ENCODE measurements at places on chromosomes 6 and 20.

- no peak for DNase-seq
Measured at GRCh38 chr6:111995404-111995803, 58.5 kb upstream of the CCN6 start.

GRCh38 chr6:130216620-130217019 is 6.1 kb downstream of the SAMD3 start:
- DNase-seq, result no peak

GRCh38 chr6:100880149-100880852 is 828 bp downstream of the ASCC3 start:
- no peak for DNase-seq

GRCh38 chr6:161462148-161462547 is 188.3 kb upstream of the AGPAT4 start:
- DNase-seq, result no peak

DNA sequence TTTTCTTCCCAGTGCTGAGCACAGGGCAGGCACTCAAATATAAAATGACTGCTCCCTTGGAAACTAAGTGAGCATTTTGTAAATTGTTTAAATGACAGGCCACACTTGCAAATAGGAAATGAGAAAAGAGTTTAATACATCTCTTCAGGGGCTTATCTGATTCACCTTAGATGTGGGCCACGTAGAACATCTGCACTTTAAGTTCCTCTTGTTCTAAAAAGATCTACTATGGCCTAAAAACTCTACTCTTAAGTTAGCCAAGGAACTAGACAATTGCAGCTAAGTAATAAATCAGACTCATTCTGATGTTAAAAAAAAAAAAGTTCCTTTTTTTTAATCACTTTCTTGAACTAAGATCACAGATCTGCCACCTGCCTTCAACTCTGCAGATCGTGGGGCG is 126.3 kb downstream of the KIF16B start:
- DNase-seq, result no peak

- no peak for DNase-seq
Measured at GRCh38 chr6:73528897-73529296, 8.1 kb upstream of the EEF1A1 start.

Measured in esophagus squamous epithelium (tissue), 5 donors.